Stimulated activated CD4-positive, alpha-beta T cell treated with anti-CD3 and anti-CD28 coated beads, Interleukin-2, amount 100 ng/mL, for 24 hours (primary cell): ENCODE measurements at places on chromosomes 1 and 21.

GRCh38 chr1:109341944-109342930 lies 35.4 kb upstream of the MYBPHL start:
- no peak for DNase-seq

GRCh38 chr1:119662034-119662437 lies 14.0 kb upstream of the ZNF697 start:
- no peak for DNase-seq

DNA sequence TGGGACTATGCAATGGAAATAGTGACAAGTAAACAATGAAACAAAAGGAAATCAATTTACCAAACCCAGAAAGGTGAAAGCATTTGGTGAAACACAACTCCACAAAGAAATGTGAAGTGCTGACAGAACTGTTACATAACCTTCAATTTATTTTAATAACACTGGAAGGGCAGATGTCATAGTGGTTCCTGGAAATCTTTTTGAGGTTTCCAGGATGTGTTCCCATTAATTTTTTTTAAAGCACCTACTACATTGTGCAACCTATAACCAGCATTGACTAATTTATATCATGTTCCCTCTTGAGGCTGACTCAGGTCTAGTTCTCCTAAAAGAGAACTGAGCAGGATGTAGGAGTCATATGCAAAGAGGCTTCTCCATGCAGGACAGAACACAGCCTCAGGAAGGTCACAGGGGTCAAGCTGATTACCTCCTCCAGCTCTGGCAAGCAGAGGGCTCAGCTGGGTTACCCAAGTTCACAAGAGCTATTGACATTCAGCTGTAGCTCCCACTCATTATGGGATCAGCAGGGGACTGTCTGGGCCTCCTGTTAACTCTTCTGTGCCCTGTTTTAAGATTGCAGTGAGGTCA lies 157.1 kb upstream of the NRIP1 start:
- peak; percentile 2 for DNase-seq

GRCh38 chr1:6081901-6082300 lies 36.2 kb downstream of the KCNAB2 start:
- DNase-seq: no peak

GRCh38 chr1:231467986-231468385 lies 45.9 kb upstream of the EGLN1 start:
- DNase-seq: no peak

DNA sequence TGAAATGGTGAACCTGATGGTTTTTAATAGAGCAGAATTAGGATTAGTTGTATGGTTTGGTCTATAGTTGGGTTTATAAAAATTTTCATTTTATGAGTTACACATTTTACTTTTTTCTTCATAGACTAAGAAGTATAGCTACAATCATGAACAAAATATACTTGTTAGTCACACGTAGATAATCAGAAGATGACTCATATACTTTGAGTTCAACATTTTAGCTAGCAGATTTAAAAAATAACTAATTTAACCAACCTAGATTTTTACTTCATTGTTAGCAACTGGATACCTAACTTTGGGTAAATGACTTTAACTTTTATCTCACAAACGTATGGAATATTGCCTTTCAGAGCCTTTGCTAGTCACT lies 27.9 kb downstream of the MORC3 start:
- DNase-seq: no peak

DNA sequence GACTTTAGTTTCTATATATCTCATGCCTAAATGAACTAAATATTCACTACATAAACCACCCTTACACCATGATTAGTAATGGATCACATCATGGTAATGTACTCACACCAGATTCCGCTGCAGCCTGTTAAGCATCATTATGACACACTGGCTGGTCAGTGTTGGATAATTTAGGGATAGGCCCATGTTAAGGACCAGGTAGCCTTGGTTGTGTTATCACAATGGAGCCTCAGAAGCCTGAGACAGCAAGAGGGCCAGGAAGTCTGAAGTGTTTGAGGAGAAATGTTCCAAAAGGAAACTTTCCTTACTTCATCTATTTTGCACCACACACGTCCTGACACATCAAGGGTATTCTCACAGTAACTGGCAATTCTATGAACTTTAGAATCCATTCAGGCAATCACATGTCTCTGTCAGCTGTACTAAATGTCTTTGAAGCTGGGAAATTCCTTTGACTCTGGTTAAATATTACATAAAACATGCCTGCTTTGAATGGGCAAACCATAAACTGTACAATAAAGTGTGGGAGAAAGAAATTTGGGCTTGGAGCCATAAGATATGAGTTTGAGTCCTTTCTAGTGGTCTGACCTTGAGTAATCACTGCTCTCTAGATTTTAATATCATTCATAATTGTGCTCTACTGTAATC lies 105.3 kb upstream of the DPT start:
- no peak for DNase-seq

DNA sequence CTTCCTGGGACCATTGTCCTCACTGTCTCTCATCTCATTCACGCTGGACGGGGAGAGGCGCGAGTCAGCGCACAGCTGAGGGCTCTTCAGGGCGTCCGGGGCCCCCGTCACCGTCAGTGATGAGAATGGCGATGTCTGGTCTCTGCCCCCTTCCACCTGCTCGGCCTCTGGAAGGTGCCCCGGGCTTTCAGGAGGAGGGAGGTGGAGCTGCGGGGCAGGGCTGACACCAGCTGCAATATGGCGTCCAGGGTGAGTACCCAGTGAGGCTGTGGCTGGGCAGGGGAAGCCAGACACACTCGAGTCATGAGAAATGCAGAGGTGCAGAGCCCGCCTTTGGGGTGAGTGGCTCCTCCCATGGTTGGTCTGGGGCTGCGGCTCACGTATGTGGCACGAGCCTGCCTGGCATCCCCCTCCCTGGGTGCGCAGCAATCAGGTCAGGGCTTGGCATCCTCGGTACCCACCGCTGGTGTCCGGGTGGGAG lies 15.1 kb downstream of the MORN1 start:
- DNase-seq: no peak

DNA sequence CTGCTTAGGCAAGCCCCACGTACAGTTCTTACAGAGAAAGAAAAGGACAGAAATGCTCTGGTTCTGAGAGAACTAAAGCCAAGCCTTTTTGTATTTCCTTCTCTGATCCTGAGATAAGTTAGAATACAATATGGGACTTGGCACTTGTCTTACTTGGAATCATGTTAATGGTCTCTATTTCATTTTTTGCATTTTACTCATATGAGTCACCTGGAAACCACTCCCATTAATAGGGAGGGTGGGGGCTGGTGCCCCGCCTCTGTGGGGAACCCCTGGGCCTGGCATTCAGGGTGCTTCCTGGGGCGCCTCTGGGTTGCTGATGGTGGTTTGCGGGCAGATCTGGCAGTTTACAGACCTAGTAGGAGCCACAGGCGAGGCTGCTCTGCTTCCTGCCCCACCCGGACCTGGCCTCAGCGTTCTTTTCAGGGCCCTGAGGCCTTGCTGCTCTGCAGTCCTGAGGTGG lies 26.7 kb downstream of the TSPAN2 start:
- peak; percentile 80 for DNase-seq

- no peak for DNase-seq
Observed at GRCh38 chr1:33178836-33179439, 2.9 kb downstream of the TRIM62 start.

DNA sequence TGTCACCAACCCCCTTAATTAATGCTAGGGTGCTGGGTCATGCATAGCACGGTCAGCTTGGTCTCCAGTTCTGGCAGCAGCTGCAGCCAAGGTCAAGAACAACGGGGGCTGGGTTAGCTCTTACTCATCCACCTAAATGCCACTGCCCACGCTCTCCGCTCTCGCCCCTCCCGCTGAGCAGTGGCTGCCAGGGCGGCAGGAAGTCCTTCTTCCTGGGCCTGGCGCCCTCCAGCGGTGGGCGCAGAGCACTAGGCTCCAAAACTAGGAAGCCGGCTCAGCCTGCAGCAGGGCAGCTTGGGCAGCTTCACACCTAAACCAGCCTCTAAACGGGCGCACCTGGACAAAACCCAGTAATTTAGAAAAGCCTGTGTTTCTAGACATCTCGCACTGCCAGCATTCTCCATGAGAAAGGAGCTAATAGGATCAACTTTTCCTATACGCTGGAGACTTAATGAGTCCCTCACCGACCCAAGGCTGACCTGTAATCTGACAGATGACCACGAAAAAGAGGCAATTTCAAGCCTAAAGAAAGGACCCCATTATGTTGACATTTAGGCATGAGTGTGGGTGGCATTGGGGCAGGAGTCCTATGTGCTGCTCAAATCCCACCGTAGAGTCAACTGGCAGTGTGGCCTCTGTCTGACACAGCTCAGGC lies 78.4 kb upstream of the LRRN2 start:
- DNase-seq: peak; percentile 68

GRCh38 chr21:29378832-29379231 lies 80.1 kb downstream of the BACH1 start:
- DNase-seq: no peak

GRCh38 chr1:33848205-33848937 lies 15.5 kb upstream of the HMGB4 start:
- DNase-seq: no peak

GRCh38 chr21:39144191-39144590 lies 39.1 kb downstream of the PSMG1 start:
- no peak for DNase-seq

DNA sequence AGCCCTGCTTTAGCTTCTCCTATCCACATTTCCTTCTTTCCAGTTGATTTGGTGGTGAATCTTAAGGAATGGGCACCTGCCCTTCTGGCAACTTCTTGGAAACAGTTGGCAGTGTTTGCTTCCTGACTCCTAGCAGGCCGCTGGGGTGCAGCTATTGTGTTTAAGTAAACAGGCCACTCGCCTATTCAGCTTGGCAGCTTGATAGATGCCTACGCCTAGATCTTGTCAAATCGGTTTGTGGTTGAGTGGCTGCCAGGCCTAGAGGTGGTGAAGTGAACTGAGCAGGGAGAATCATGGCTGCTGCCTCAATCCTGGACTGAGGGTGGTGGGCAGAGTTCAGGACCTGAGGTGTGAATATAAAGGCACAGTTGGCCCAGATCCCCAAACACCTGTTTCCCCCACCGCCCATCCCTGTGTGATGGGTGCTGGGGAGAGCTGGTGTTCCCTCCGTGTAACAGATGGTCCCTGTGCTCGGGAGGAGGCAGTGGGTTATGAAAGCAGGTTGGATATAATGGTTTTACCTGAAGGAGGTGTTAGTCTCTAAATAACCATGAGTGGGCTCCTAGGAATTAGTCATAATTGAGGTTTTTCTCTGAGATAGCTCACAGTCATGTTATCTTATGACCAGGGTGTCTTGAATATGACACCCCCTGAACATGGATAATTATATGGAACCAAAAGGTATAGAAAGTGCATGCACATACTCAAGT lies 940 bp upstream of the PLA2G2C start:
- peak; percentile 39 for DNase-seq

DNA sequence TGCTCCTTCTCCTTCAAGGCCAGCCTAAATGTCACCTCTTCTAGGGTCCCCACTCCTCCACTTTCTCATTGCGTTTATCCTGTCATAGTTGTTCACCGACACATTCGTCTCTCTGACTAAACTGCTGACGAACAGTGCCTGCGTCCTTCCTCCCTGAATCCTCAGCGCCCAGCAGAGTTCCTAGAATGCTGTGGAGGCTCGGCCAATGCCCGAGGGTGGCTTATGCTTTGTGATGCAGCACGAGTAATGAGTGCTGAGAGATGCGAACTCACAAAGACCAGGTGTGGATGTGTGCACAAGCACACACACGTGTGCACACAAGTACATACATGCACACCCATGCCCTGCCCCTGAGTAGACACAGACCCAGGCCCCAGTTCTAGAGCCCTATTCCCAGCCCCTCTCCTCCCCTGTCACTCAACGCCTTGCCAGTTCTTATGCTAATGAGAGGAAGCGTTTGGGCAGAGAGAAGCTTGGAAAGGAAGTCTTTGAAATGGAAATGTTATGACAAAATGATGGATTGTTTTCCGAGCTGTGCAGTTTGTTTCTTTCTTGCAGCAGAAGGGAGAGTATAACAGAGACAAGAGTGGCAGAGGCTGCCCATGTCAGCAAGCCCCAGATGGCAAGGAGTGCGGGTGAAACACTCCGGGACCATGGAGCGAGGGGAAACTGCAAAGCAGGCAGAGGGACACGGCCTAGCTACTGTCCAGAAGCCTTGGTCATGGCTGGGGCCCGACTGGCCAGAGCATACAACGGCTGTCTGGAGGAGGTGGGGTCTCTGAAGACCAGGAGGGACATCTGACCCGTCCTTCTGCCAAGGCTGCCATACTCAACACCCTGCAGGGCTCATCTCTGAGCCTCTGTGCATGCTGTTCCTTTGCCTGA lies 24.2 kb downstream of the KCNA10 start:
- DNase-seq: no peak

GRCh38 chr1:11650331-11650991 lies 3.8 kb downstream of the FBXO2 start:
- peak; percentile 78 for DNase-seq

DNA sequence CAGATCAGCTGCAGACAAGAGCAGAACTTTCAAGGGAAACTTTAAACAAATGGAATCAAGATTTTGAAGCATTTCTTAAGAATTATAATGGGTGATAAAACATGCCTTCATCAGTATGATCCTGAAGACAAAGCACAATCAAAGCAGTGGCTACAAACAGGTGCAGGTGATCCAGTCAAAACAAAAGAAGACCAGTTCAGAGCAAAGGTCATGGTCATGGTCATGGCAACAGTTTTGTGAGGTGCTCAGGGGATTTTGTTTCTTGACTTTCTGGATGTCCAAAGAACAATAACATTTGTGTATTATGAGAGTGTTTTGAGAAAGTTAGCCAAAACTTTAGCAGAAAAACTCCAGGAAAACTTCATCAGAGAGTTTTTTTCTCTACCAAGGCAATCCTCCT lies 681.7 kb upstream of the PTBP2 start:
- DNase-seq: no peak

DNA sequence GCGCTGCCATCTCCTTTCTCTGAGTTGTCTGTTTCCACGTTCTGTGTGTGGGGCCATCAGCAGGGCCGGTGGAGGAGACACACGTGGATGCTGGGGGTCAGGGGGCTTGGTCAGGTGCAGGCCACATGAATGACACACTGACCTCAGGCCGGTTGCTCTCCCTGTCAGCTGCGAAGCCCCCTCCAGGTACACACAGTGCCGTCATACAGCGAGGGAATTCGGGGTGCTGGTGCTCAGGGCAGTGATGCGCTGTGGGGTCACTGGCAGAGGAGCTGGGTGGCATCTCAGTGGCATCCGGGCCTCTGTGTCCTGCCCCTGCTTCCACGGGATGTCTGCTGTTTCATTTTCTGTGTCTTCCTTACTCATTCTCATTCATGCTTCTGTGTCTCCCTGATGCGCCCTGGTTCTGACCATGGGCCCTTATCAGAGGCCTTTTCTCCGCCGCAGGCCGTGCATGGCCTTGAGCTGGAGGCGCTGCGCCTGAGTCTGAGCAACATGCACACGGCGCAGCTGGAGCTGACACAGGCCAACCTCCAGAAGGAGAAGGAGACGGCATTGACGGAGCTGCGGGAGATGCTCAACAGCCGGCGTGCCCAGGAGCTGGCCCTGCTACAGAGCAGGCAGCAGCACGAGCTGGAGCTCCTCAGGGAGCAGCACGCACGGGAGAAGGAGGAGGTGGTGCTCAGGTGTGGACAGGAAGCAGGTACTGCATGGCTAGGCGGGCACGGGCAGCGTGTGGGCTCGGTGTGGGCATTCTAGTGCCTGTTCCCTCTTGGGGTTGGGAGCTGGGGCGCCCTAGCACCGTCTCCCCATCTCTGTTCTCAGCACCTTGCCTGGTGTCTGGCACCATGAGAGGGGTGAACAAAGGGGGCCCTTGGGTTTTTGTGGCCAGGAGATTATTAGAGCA lies 22.6 kb downstream of the PCNT start:
- DNase-seq: no peak
